ENCODE measurements at places on chromosomes 7 and 10. TPM values are rescaled to one million over a fixed set of nuclear protein-coding genes. Genes with fewer than 3 reads are reported as not detected.

DNA sequence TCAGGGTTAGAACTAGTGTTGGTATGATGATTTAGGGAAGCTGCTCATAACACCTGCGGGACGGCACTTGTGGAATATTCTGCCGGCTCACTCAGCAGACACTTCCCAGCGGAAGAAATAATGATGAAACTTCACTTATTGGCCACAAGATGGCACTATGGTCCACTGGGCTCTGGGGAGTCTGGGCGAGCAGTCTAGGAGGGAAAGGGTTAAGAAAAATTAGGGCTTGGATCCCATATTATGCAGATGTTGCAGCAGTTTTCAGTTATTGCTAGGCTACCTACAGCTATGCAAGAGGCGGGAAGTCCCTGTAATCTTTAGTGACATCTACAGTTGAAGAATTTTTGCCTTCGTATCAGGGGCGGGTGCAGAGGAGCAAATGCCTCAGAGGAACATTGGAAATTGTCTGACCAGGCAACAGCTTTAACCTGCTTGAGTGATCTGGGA lies 238.7 kb upstream of the PRSS58 start:
- no peak for DNase-seq

DNA sequence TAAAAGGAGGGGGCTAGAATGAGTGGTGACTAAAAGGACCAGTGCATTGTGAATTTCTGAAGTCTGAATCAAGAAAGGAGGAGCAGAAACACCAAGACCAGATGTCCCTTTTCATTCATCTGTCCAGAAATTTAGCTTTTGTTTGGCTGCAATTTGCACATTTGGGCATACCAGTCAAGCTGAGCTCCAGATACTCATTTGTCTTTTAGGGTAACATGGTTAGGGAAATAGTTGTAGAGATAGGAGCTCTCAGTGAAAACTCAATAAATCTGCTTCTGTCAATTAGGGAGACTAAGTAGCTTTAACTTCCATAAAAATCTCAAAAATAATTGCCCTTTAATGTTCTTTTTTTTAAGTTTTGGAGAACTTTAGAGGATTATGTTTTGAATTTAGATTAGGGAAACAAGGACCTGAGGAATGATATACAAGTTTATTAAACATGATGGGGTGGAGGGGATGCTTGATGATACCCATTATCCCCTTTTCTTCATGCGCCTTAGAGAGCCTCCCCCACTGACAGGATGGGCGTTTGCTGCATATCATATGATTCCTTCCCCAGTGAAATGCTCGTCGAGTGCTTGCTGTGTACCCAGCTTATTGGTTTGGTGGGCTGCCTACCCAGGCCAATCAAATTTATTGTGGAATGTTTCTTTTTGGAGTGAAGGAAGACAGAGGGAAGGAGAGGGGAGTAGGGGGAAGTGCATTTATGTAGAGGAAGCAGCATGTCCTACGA lies 50.7 kb upstream of the RPA3 start:
- DNase-seq, result no peak

IGF2BP3 gene
- polyA plus RNA-seq, result 66.6 TPM

METTL27 gene
- 9.5 TPM for polyA plus RNA-seq

Measured in right renal pelvis (tissue), 4 donors.